ENCODE measurements at places on chromosomes 3 and 15. TPM values are rescaled to one million over a fixed set of nuclear protein-coding genes. Genes with fewer than 3 reads are reported as not detected.

DNA sequence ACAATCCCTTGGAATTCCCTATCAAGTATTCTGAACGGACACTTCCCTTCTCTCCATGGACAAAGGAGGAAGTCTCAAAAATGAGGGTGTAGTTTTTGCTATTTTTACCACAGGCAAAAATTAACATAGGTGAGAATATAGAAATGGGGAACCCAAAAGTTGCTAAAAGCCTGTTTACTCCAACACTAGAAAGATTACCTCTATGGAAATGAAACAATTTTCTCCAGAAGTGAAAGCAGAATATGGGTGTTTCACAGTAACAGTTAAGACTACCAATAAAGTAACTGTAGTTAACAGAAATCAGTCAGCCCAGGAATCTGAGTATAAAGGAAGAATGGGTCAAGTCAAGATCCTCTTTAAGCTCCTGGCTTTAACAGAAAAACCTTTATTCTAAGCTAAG is 9.3 kb downstream of the TRA2B start:
- no peak for DNase-seq

DNA sequence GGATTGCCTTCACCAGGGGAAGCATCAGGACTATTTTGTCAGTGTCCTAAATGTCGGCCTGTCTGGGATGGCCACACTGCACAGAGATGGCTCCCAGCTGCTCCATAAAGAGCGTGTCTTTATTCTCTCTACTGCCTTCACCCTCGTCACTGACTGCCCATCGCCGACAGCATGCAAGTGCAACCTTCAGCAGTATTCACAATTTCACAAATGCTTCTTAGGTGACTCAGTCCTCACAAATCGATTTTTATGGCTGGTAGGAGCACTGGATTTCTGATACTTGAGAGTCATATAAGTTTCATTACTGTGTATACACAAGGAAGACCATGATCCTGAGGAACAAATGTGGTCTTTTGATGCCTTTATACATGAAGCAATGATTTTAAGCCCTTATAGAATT is 1.1 kb upstream of the SSUH2 start:
- no peak for DNase-seq

The VIPR1 gene
- 1.7 TPM for total RNA-seq

- DNase-seq: no peak
Observed at GRCh38 chr15:82999426-82999825, 12.0 kb downstream of the C15orf40 start.

DNA sequence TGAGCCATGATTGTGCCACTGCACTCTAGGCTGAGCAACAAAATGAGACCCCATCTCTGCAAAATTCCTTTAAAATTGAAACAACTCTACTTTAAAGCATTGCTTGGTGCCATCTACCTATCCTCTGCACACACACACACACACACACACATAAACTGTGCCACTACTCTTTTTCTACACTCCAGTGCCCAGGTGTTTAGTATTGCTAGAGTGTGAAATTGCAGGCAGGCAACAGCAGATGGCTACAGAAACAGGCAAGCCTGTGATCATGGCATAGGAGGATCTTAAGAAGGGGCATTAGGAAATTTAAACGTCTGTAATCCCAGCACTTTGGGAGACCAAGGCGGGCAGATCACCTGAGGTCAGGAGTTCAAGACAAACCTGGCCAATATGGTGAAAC is 39.0 kb downstream of the SIDT1 start:
- DNase-seq: no peak

The PLA2G4D gene
- total RNA-seq: not detected

The ROPN1 gene
- not detected for total RNA-seq

- DNase-seq: no peak
Observed at GRCh38 chr15:29636140-29636539, 186.1 kb downstream of the TJP1 start.

All from left ventricle myocardium inferior (tissue), 1 donor.